ENCODE measurements at places on chromosomes 6 and 20.

- no peak for DNase-seq
Measured at GRCh38 chr6:21098744-21099143, 494.8 kb upstream of the SOX4 start.

GRCh38 chr6:144341831-144342527 lies 56.8 kb downstream of the UTRN start:
- DNase-seq: no peak

- DNase-seq: no peak
Measured at GRCh38 chr6:37310966-37311365, 42.8 kb upstream of the RNF8 start.

DNA sequence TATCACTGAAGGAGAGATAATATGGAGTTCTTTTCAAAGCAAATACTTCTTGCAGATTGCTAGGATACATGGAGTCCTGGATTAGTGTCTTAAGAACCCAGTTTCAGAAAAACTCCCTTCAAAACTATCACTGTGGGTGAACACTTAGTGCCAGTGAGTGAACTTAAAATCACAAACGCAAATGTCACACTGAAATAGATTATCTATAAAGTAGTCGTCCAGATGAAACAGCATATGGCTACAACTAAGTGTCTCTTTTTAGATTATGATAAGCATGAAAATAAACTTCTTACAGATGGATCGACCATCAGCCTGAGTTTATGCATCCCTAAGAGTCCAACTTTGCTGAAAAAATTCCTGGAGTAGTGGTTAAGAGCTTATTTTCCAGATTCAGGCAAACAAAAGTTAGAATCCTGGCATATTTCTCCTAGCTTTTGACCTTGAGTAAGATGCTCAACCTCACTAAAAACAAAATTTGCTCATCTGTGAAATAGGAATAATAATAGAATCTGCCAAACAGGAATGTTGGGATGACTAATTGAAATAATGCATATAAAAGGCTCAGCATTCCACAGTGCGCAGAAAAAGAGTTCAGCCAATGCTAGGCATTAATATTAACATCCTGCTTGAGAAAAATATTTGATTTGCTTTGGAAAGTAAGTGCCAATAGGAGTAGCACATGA lies 70.4 kb downstream of the DOK5 start:
- DNase-seq: no peak

DNA sequence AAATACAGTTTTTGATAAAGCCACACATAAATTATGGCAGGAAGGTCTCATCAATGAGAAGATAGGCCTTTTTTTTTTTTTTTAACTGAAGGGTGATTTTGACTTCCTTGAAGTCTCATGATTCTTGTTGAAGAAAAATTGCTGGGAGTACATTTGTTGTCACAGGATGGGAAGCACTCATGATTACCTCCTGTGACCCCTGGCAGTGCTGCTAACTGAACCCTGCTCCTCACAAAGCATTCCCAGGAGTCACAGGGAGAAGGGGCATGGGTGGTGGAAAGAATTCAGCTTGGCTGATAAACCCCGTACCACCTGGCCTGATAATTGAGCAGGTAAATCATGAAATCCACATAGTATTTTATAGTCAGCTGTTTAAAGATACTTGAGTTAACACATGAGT lies 86.9 kb downstream of the CD109 start:
- no peak for DNase-seq

- no peak for DNase-seq
Measured at GRCh38 chr20:59723607-59724456, 119.5 kb downstream of the PHACTR3 start.

GRCh38 chr6:33737267-33738026 lies 9.3 kb downstream of the IP6K3 start:
- no peak for DNase-seq

DNA sequence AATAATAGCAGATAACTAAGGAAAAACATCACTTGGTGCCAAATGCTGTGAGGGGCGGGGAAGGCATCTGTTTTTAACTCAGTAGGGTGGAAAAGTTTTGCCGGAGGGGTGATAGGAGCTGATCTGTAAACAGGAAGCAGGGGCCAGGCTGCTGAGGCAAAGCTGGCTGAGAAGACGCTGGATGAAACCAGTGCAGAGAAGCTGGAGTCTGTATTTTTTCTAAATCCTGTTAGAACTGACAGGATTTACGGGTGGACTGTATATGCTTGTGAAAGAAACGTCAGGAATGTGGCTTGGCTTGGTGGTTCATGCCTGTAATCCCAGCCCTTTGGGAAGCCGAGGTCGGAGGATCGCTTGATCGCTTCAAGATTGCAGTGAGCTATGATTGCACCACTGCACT lies 5.6 kb downstream of the PCMTD2 start:
- DNase-seq: no peak

GRCh38 chr6:113594726-113595125 lies 262.4 kb upstream of the MARCKS start:
- no peak for DNase-seq

GRCh38 chr20:4465212-4465611 lies 256.5 kb upstream of the PRND start:
- no peak for DNase-seq

- DNase-seq: no peak
Measured at GRCh38 chr6:138576313-138576712, 77.0 kb upstream of the NHSL1 start.

DNA sequence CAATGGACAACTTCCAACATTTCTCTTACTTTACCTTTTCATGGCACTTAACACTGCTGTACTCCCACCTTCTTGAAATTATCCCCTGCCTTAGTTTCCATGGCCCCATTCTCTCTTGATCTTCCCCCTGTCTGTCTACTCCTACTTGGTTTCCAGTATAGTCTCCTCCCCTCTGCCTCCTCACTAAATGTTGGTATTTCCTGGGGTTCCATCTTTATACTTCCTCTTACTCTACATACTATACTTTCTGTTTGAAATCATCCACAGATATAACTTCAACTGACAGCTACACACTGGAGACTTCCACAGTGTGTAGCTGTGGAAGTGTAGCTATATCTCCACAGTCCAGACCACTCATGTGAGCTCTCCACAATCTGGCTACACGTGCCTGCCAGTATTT lies 13.5 kb downstream of the ZHX3 start:
- DNase-seq: no peak

GRCh38 chr6:68572525-68572924 lies 62.6 kb upstream of the ADGRB3 start:
- DNase-seq: peak; percentile 15

DNA sequence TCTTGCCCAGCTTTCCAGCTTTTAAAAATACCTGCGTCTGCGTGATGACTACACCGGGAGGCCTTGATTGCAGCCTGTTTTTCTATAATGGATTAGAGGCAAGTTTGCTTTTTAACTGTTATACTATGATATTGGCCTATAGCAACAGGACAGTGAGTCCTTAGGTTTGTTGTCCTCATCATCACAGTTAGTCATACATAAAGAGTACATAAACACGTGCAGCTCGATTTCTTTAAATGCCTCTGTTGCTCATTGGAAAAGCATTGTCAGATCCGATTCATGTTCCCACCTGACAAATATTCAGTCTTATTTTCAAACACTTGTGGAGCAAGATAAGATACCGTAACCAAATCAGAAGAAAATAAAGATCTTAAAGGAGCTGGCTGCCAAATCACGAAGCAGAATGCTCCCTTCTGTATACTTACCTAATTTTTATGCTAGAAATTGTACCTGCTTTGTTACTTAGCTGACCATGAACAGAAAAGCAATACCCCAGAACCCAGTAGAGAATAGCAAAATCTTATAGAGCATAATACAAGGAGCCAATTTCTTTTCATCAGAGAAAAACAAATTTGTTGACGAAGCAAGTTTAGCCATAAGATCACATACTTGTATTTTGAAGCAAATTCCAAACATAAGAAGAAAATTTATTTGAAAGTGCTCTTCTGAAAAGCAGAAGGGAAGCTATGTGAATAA lies 100.4 kb downstream of the TMEM200A start:
- DNase-seq: no peak

GRCh38 chr20:40322941-40323340 lies 366.1 kb downstream of the MAFB start:
- DNase-seq: no peak
